Pulmonary artery endothelial cell (primary cell): ENCODE measurements at places on chromosomes 4 and X.
A peak's percentile ranks its signal among the peaks of the same experiment; 100 is the strongest.

DNA sequence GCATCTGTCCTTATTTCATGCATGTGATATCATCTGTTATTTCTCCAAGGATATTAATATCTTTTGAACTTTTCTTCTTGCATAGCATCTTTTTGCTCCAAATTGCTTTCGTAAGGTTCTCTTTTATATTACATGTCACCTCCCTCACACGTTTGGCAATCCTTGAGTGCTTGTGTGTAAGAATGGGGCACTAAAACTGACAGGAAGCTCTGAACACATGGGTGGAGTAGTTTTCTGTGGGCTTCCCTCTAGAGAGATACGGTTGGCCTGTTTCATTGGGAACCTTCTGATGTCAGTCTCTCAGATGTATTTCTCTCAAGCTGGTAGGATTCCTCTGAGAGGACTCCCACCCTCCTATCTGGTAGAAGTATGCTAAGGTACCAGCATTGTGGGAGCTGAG is 223.0 kb downstream of the MID1 start:
- DNase-seq: no peak

- no peak for DNase-seq
Observed at GRCh38 chrX:65926095-65927019, 113.5 kb downstream of the VSIG4 start.

DNA sequence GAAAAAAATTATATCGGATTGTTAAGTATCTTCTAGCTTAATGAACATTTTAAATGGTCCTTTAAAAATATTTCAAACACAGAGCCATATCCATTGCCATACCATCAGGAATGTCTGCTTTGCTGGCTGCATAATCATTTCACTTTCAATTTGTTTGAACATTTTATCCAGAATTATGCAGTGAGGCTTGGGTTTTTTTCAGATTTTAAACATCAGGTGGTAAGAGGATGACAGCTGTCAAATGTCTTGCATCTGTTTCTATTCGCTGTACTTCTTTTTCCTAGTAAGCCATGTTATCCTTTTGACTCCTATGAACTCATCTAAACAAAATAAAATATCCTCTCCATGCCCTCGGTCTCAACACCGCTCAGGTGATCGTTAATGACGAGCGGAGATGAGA is 802 bp downstream of the RFC1 start:
- no peak for DNase-seq

- DNase-seq: no peak
Observed at GRCh38 chr4:139865537-139865936, 199.9 kb downstream of the MGST2 start.

DNA sequence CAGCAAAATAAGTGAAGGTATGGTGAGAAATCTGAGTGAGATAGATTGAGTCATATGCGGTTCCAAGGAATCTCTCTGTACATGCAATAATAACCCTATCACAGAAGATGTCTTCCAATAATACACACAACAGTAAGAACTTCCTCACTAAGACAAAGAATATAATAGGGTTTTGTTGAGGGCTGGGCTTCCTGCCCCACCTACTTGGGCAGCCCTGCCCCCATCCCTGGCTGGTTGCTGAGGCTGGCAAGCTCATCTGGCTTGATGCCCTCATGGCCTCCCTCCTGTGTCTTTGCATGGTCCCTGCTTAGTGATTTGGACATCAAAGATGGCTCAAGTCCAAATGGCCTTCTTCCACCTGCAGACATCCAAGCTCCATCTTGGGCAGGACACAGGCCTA is 2.7 kb downstream of the GEMIN8 start:
- DNase-seq: no peak

GRCh38 chrX:9486786-9487387 is 22.0 kb downstream of the TBL1X start:
- no peak for DNase-seq

GRCh38 chrX:108126661-108127060 is 35.1 kb downstream of the ATG4A start:
- DNase-seq: no peak

- DNase-seq: no peak
Observed at GRCh38 chr4:55169352-55169961, 44.1 kb upstream of the KDR start.

- no peak for DNase-seq
Observed at GRCh38 chr4:111775556-111776297, 369.5 kb upstream of the FAM241A start.

GRCh38 chrX:124540474-124540873 is 194.1 kb downstream of the SH2D1A start:
- no peak for DNase-seq

GRCh38 chr4:38987491-38987890 is 44.7 kb downstream of the TMEM156 start:
- DNase-seq: no peak

GRCh38 chrX:48086082-48086481 is 14.6 kb upstream of the ZNF630 start:
- no peak for DNase-seq

DNA sequence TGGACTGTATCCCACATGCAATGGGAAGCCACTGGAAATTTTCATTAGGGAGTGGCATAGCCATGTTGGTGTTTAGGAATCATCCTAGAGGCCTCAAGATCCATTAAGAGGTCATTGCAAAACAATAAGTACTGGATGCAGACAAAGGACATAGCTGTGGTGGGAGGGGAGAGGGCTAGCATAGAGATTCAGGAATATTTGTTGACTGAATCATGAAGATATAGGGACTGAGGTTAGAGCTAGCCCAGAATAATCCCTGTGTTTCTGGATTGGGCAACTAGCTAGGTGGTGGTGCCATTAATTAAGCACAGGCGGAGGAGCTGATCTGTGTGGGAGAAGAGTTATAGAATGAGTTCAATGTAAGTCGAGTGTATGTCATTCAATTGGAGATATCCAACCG is 135.0 kb downstream of the RAB28 start:
- no peak for DNase-seq

DNA sequence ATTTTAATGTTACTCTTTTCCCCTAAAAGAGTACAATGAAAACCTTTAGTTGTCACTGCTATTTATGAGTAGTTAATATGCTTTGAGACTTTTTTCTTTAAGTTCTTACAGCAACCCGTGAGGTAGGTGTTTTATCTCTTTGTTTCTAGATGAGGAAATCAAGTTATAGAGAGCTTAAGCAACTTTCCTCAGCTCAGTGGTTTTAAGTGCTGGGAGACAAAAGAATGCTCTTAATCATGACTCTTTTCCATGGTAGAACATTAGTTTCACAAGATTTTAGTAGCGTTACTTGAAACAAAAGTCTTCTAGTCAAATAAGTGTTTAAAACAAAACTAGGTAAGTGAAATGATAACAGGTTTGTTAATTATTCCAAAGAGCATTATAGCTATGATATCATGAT is 354.7 kb upstream of the PITX2 start:
- no peak for DNase-seq

DNA sequence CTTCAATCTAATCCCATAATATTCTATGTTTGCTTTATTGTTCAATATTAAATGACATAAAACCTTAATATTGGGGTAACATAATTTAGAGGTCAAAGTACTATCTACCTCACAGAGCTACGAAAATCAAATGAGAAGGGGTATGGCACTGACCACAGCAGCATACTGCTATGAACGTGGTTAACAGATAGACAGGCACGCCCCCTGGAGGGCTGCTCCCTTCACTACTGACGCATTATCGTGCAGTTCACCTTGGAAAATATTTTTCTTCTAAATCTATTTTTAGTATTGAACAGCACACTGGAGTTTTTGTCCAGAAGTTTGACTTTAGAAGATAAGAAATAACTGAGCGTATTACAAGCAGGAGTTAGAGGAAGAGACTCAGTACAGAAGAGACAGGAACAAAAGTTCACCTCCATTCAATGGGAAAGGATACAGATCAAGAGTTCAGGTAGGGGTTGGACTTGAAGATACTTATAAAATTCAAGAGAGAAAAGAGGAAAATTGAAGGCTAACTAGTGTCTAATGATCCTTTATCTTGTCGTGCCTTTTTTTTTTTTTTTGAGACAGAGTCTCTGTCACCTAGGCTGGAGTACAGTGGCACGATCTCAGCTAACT is 22.7 kb downstream of the MAP9 start:
- DNase-seq: peak; percentile 8

DNA sequence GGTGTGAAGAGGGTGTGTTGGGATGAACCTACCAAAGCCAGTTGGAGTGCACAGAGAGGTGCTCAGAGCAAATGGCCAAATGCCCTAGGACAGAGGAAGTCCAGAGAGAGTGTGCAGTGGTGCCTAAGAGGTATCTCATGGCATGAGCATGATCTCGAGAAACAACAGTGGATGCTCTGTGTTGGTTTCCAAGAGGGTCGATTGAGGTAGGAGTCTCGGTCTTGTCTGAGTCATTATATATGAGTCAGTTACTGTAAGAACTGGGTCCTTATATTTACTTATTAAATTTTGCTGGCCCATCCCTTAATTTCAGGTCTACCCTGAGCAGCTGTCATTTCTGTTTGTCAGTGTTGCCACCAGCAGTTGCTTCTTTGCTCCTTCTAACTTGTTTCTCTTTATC is 86.6 kb upstream of the TMEM150C start:
- no peak for DNase-seq

- no peak for DNase-seq
Observed at GRCh38 chr4:165288226-165288625, 39.2 kb upstream of the MSMO1 start.

DNA sequence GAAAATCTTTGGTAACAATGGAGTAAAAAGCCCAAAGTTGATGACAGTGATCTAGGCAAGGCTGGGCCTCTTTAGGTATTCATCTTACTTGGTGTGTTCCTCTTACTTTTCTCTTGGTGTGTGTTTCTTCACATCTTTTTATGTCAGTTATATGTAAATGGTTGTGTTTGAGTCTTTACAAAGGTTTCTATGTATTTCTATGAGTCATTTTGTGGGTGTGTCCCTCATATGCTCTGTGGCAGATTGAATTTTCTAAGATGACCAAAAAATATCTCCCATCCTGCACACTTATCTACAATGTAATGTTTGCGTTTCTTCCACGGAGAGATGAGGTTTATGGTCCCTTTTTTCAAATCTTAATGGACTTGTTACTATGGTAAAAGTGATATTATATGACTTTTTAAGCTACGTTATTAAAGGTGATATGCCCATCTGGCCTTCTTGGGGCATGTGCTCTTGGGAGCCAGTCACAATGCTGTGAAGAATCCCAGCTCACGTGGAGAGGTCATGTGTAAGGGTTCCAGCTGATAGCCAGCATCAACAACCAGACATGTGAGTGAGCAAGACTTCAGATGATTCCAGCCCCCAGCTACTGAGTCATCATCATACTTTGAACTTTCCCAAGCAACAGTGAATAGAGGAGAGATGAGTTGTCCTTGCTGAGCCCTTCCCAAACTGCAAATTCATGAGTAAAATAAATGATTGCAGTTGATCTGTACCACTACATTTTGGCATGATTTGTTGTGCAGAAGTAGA is 126.9 kb downstream of the CBLL2 start:
- no peak for DNase-seq

- no peak for DNase-seq
Observed at GRCh38 chr4:122050841-122051240, 99.0 kb upstream of the TRPC3 start.

DNA sequence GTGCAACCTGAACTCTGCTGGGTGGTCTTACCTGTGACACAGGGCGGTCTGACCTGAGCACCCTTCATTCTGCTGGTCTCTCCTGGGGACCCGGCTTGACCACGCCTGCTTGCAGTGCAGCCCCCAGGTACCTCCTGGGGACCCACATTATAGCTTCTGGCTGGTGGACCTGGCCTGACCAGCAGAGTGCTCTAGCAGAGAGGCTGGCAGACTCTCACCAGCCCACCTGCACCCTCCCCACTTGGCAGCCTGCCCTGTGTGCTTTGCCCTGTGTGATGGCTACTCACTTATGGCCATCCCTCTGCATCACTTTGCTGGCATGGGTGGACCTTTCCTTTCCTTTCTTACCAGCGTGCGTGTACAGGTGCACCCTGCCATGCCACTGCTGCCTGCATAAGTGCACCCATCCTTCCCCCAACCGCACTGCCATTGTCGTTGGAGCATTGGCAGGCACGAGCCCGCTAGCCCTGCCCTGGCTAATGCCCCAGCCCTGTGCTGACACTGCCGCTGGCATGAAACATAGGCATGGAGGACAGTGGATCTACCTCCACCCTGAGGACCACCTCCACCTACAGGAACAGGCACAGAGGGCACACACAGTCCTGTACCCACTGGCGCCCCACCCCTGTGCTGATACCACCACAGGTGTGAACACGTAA is 21.5 kb upstream of the H2AZ1 start:
- no peak for DNase-seq

- no peak for DNase-seq
Observed at GRCh38 chr4:168737806-168738172, 240.9 kb downstream of the PALLD start.

DNA sequence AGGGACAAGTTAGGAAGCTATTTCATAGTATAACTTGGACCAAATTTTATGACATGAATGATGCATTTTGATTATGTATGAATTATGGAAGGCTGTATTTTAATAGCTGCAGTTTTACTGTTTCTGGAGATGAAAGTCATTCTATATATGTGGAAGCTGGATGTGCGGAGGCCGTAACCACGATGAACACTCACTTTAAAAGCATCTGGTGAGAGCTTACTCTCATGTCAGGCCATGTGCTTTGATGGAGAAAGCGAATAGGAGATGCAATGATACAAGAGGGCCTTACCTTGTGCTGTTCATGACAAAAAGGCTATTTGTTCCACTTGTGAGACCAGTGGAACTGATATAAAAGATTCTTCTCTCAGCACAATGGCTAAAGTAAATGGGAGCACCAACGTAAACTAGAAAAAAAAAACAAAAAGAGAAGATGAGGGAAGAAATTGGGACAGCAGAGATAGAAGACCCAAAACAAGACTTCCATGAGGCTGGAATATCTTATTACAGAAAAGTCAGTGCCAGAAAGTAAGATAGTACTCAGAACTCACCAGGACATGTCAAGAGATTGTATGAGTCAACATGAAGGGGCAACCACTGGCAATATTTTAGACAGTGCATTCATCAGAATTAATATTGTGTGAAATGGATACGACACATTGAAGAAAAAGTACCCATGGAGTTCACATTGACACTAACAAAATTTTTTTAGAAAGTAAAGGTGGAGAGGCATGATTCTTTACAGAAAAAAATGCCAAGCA is 63.3 kb upstream of the GAB1 start:
- no peak for DNase-seq

- no peak for DNase-seq
Observed at GRCh38 chr4:77493829-77494551, 111.6 kb upstream of the CXCL13 start.

DNA sequence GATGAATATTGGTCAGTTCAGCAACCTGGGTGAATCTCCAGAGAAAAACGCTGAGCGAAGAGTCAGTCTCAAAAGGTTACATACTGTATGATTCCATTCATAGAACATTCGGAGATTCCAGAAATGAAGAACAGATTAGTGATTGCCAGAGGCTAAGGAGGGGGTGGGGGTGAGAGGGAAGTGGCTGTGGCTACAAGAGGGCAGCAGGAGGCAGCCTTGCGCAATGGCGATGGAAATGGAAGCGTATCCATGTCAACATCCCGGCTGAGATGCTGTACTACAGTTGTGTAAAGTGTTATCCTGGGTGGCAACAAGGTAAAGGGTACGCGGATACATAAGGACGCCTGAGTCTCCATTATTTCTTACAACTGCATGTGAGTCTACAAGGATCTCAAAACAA is 18.0 kb downstream of the LYAR start:
- DNase-seq: no peak

GRCh38 chr4:76856243-76857073 is 41.5 kb downstream of the SOWAHB start:
- no peak for DNase-seq
